ENCODE measurements at places on chromosomes 5 and 9. TPM values are rescaled to one million over a fixed set of nuclear protein-coding genes. Genes with fewer than 3 reads are reported as not detected.

The RANBP3L gene
- total RNA-seq: 0.85 TPM

The ADAMTSL1 gene
- total RNA-seq: 63.0 TPM

The GPX3 gene
- total RNA-seq: 73.7 TPM

The CENPK gene
- 10.8 TPM for total RNA-seq

The NUP214 gene
- total RNA-seq: 18.7 TPM

DNA sequence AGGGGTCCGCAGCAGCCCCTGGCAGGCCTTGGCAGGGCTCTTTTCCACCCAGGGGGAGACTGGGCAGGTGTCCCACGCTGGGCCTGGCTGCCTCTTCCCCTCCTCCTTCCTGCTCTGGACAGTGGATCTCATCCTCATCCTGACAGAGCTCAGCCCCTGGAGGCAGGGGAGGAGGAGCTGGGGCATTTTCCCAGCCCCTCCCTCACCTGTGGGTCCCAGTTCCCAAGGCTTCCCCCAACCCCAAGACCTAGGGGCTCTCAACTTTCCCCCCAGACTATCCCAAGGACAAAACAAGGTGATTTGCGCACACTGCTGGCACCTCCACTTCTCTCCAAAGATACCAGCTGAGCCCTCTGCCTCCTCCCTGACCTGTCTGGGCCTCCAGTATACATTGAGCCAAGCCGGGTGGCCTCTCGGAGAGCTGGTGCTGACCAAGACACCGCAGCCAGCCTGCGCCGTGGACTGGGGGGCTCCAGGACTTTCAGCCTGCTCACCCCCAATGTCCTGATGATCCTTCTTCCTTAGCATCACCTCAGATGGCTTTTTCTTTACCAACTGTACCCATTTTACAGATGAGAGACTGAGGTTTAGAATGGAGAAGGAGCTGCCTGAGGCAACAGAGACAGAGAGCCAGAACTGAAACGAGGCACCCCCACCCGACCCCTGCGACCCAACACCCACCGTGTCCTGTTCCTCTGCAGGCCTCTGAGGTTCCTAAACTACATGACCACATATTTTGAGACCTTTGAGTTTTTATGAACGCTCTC lies 126.6 kb downstream of the BARX1 start:
- no peaks in the 10 kb centered on the region for H3K4me1 ChIP-seq
- H3K27ac ChIP-seq: no peak overlapping the region
- no peak overlapping the region for H3K4me3 ChIP-seq
- no peak for DNase-seq
- no peaks in the 10 kb centered on the region for H3K36me3 ChIP-seq

DNA sequence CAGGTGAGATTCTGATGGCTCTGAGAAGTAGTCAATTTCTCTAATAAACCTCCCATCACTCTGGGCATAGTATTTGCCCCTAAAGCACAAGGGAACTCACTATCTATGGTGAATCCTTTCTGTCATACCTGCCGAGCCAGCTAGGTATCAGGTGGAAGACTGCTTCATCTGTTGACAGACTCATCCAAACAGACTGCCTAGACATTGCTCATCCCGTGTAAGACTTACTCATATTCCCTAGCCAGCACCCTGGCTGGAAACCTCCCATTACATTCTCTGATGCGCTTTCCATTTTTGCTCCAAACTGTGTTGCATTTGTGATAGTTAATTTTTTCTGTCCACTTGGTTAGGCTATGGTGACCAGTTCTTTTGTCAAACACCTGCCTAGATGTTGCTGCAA lies 595.9 kb downstream of the DNAH5 start:
- H3K36me3 ChIP-seq: no peaks in the 10 kb centered on the region
- H3K4me1 ChIP-seq: no peaks in the 10 kb centered on the region
- no peaks in the 10 kb centered on the region for H3K27me3 ChIP-seq
- H3K27ac ChIP-seq: no peak overlapping the region
- DNase-seq: no peak

DNA sequence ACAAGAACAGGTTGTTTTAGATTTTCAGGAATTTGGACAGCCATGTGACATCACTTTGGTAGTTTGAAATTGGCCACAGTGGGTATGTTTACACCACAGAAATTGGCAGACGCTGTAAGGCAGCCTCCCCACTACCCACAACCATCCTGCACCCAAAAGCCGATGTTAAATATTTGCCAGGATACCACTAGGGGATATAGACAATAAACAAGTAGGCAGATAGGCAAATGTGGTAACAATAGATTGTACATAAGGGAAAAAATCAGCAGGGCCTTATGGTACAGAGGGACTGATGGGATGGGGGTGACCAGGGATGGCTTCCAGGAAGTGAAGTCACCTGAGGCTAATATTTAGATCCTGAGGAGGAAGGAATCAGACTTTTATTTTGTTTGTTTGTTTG lies 31.1 kb upstream of the DUSP1 start:
- DNase-seq: no peak
- no peaks in the 10 kb centered on the region for H3K4me1 ChIP-seq
- H3K4me3 ChIP-seq: no peak overlapping the region
- no peaks in the 10 kb centered on the region for H3K36me3 ChIP-seq
- no peak overlapping the region for H3K27ac ChIP-seq

Measured in cardiac muscle cell (in vitro differentiated cells and primary cell).